ENCODE measurements at places on chromosomes 2 and 18.

DNA sequence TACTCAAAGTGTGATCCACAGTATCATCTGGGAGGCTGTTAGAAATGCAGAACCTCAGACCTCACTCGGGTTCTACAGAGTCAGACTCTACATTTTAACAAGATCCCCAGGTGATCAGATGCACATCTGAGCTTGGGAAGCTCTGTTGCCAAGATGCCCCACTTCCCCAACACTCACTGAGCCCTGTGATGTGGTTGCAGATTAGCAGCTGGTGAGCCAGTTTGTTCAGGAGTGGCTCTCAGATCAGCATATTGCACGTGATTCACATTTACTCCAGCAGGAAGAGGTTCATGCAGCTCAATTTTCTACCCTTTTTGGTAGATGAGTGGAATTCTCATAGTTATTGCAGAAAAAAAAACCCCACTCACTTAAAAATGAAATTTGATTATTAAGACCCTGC, 96.4 kb downstream of the VIT start:
- no peak for DNase-seq

GRCh38 chr2:241843321-241844065, 15.2 kb downstream of the PDCD1 start:
- no peak for DNase-seq

DNA sequence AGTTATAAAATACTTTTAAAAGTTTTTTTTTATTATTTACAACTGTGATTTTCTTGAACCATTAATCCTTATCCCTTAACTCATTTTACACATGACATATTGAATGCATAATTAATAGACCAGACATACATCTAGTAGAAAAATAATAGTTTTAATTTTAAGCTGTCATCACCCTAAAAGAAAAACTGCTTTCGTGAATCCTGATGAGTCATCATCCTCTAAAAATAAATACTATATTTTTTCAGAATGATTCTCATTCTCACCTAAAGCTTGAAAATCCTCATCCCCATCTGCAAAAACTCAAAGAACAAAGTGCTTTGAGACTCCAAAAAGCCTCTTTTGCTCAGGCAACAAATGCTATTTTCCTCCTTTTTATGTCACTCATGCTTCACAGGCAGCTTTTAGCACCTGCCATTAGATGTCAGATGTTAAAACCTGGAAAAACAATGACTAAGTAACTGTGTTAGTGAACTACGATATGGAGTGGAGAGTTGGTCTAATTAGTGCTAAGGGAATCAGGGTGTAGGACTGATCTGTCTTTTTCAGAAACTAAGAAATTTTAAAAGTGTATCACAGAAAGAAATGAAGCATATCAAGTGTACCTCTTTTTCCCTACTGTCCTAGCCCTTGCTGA, 297.6 kb downstream of the TMX3 start:
- DNase-seq = no peak

- DNase-seq = no peak
Observed at GRCh38 chr2:17857021-17857420, 21.4 kb upstream of the KCNS3 start.

DNA sequence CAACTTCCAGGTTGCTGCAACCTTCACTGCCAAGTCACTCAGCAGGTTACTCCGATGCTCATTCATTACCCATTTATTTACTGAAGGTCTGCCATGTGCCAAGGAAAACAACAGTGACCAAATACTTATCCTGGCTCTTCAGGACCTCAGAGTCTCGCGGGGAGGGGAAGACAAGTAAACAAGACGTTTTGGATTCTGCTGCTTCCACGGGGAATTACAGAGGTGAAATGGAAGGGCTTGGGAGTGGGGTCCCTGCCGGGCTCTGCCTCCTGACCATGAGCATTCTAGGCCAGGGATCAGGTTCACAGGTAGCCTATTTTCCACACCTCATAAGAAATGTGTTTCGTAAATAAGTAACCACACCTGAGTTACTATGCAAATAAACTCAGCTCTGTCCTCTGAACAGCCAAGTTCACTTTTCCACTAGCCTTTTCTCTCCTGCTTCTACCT, 68.1 kb downstream of the CLHC1 start:
- DNase-seq = no peak

- DNase-seq = peak; percentile 65
Observed at GRCh38 chr2:159617646-159618045, 1.3 kb upstream of the BAZ2B start.

DNA sequence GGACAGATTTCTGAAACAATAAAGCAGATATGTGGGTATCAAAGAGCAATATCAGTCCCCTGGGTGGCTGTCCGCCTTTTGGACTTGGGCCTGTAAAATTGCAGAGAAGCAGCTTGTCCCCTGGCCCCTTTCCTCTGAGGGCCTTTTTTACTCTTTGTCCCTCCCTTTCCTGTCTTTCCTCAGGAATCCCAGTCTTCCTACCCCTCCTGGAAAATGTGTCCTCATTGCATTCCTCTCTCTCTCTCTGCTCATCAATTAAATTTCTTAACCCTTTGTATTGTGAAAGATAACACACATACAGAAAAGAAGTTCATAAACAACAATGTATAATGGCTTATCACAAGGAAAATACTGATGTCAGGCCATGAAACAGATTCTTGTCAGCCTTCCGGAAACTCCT, 3.0 kb upstream of the GRB14 start:
- DNase-seq = no peak

- DNase-seq = no peak
Observed at GRCh38 chr18:2961821-2962220, 51.1 kb downstream of the LPIN2 start.

- no peak for DNase-seq
Observed at GRCh38 chr2:215812966-215813365, 200.4 kb downstream of the MREG start.

GRCh38 chr2:67895227-67895941, 167.4 kb downstream of the C1D start:
- DNase-seq = no peak

GRCh38 chr18:37210781-37211180, 354.8 kb downstream of the CELF4 start:
- no peak for DNase-seq

GRCh38 chr2:31354837-31355236, 59.7 kb downstream of the XDH start:
- DNase-seq = no peak

GRCh38 chr2:152573168-152573567, 144.1 kb downstream of the PRPF40A start:
- no peak for DNase-seq

DNA sequence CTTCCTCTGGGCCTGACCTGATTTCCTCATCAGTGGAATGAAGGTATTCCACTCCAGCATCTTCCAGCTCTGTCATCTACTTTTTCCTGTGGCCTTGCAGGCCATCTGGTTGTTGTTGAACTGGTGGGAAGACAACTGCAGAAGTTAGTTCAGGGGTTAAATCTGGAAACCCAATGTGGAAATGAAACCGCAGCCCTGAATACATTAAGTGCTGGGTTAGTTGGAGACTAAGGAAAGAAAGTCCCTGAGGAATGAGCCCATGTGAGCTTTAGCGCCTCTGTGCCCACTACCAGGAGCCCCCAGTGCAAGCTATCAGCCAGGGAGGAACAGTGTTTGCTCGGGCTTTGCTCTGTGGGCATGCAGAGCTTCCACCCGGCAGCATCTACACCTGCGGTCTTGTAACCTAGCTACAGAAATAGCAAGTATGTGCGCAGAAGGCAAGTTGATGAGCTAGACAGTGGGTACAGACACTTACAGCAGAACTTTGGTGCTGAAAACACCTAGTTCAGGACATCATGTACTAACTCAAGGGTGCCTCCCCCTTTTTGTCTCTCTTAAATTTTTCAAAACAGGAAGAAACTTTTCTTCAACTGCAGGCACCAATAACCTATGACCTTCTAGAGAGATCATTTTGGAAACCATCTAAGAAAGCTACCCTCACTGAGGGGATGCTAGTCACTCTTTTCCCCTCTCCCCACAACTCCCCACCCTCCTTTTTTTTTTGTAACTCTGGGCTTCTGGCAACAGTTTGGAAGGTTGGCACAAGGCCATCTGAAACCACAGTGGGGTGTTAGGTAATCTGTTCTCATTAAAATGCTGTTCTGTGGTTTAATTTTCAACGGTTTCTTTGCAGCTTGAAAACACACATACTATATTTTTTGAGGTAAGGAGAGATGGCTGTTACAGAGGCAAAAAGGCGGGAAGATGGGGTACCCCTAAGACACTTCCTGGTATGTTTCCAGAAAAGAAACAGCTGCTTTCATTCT, 18.3 kb upstream of the CXCR4 start:
- DNase-seq = peak; percentile 32

- no peak for DNase-seq
Observed at GRCh38 chr2:200782251-200782650, 29.5 kb upstream of the BZW1 start.

DNA sequence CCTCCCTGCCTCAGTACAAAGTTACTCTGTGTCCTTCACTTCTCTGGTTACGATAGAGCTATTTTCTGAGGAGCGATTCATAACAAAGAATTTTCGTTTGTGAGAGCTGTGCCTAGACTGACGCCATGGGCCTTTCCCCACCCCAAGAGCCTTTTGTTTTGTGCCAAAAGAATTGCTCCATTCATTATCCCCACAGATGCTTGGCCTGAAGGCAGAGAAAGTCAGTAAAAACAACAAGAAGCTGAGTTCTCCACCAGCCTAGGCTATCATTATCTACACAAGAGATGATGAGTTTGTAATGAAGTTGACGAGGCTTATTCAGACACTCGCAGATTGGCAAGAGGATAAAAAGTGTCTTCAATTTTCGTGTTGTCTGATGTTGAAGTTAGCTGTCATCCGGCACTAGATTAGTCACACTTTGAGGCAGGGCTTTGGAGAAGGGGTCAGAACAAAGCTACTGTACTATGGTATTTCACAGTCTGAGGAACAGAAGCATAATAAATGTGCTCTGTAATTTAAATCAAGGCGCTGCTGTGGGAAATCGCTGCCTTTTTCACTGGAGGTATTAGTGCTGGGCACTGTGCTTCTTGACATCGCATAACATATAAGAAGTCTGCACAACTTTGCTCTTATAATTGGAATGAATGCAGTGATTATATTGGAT, 278.4 kb upstream of the FIGN start:
- no peak for DNase-seq

DNA sequence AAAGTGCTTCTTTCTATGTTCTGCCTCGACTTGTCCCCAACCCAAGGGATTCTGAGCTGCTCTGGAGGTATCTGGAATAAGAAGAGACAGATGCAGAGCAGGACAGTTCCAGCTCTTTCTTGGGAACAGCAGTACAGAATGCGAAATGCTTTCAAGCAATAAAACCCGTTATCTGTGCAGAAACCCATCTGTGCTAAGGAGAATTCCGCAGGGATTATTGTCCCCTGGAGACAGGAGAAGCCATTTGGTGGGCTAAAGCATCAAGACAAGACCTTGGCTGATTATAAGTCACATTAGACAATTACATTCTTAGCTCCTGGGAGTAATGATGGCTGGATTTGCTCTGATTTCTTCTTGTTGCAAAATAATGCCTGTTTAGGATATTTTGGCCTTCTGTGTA, 185.4 kb upstream of the GLI2 start:
- no peak for DNase-seq

DNA sequence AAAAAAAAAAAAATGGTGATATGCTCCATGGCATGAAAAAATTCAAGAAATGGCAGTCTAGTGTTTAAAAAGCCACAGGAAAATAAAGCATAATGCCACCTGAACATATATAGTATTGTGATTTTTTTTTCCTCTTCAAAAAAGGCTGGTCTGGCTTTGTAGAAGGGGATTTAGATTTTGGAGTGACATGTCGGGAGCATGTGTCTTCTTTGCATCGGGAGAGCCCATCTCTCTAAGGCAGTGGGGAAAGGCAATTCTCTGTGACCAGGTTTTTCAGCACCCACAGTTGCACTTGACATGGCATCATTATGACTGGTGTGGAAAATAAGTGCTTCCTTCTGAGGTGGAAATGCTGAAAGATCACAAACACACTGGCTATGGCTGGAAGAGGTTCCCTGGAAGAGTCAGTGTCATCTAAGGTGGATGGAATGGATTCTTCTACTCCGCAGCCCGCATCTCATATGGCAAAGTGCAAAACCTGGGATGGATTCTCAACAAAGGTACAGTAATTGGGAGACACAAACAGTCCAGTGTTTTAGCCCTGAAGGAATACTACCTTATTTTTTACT, 172.5 kb downstream of the AGAP1 start:
- DNase-seq = peak; percentile 80

- no peak for DNase-seq
Observed at GRCh38 chr2:7020059-7020458, 102.8 kb downstream of the RNF144A start.

DNA sequence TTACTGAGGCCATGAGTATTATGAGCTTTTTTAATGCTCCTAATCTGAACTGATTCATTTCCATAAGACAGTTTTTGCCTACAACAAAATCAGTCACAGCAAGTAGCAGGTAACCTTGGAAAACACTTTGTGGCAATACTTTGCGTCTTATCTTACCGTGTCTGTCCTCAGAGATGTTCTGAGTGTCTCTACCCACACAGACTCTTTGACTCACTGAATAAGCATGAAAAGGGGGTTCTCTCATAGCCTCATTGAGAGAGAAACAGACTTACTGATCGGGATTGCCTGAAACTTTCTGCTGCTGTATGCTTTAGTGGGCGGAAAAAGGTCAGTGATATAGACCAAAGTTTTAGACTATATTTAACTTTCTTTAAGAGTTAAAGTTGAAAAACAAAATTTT, 92.6 kb downstream of the MYL12B start:
- no peak for DNase-seq

GRCh38 chr2:206160807-206161179, 1.1 kb downstream of the EEF1B2 start:
- no peak for DNase-seq

GRCh38 chr2:159790323-159790722, 7.7 kb downstream of the CD302 start:
- DNase-seq = no peak

DNA sequence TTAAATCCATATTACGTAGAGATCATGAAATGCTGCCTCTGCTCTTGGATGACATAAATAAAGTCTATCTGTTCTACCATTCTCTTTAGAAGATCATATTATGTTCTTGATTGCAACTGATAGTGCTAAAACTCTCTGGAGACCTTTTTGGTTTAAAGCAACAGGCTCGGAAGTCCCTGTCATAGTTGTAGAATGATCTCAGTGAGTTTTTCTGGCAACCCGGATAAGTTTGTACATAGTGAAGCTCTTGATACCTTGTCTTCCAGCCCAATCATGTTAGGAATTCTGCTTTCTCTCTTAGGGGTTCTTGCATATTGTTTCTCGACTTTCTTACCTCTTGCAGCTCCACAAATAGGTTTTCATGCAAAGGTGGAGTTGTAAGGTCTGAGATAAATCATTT, 156.1 kb downstream of the TTC27 start:
- DNase-seq = no peak

- no peak for DNase-seq
Observed at GRCh38 chr2:127305990-127306585, 12.1 kb upstream of the ERCC3 start.
